ENCODE measurements at places on chromosomes 5 and 9. TPM values are rescaled to one million over a fixed set of nuclear protein-coding genes. Genes with fewer than 3 reads are reported as not detected.

- no peak for DNase-seq
These were observed 5.5 kb downstream of the C5orf15 start for GRCh38 chr5:133962801-133963476.

- DNase-seq: no peak
These were observed 108.9 kb downstream of the WNK2 start for GRCh38 chr9:93292664-93293328.

GRCh38 chr5:84863020-84863419 lies 478.3 kb upstream of the EDIL3 start:
- DNase-seq: no peak

- DNase-seq: no peak
These were observed 51.0 kb downstream of the KIF4B start for GRCh38 chr5:155064580-155064979.

DNA sequence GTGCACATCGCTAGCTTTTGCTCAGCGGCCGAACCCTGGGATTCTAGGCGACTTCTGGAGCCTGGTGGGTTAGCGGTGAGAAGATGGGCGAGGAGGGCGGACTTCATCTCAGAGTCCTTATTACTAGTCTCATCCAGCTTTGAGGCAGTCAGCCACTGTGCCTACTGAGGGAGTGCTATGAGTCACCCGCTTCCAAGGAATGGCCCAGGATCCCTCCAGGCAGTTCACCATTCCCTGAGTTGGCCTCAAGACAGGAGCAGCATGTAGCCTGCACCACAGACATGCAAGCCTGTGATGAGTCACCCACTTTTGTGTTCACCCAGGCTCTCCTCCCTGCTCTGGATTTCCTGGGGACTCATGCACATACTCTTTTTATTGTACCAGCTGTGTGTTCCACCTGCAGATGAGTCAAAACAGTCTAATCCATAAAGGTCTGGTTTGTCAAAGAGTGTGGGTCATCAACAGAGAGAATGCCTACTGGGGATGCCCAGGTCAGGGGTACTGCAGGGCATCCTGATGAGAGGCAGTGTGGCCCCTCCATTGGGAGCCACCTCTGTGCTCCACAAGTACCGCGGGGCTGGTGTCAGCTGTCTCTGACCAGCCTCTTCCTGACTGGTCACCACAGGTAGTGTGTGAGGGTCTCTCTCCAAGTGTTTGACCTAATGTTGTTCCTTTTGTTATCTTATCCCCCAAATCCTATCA lies 20.2 kb downstream of the SLC22A5 start:
- DNase-seq: no peak

GRCh38 chr9:124486778-124487259 lies 20.4 kb downstream of the NR5A1 start:
- no peak for DNase-seq

GRCh38 chr5:77210091-77210963 lies at the start of gene PDE8B:
Gene PDE8B, plus strand, starts transcription at chr5:77210680. Its CDS starts 246 bp downstream, at chr5:77210926.
- no peak for DNase-seq

DNA sequence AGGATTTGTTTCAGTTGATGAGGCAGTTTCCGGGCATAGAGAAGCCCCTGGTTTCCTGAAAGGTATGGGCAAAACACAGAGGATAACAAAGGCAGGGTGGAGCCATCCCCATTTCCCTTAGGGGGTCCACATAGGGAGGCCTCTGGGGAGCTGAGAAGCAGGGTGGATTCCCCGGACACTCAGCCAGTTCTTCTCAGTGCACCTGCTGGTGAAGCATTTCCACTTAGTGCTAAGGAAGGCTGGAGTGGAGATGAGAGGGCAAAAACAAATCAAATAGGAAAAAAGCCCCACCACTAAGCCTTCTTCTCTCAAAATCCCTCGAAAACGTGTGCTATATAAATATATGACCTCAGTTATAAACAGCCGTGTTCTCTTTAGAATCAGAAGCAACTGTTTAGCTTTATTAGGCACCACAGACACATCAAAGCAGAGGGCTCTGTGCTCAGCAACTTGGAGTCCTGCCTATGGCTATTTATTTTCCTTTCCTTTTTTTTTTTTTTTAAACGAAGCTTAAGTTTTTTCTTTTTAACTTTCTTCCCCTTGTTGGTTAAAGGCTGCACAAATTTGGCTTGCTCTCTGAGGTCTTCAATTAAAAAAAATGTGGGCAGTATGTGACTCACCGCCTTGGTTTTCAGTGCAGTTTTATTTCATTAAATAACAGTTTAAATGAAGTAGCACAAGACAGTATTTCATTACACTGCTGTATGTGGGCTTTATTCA lies 67.7 kb downstream of the PRDM6 start:
- DNase-seq: no peak

- no peak for DNase-seq
These were observed 44.3 kb downstream of the BICD2 start for GRCh38 chr9:92720209-92720765.

DNA sequence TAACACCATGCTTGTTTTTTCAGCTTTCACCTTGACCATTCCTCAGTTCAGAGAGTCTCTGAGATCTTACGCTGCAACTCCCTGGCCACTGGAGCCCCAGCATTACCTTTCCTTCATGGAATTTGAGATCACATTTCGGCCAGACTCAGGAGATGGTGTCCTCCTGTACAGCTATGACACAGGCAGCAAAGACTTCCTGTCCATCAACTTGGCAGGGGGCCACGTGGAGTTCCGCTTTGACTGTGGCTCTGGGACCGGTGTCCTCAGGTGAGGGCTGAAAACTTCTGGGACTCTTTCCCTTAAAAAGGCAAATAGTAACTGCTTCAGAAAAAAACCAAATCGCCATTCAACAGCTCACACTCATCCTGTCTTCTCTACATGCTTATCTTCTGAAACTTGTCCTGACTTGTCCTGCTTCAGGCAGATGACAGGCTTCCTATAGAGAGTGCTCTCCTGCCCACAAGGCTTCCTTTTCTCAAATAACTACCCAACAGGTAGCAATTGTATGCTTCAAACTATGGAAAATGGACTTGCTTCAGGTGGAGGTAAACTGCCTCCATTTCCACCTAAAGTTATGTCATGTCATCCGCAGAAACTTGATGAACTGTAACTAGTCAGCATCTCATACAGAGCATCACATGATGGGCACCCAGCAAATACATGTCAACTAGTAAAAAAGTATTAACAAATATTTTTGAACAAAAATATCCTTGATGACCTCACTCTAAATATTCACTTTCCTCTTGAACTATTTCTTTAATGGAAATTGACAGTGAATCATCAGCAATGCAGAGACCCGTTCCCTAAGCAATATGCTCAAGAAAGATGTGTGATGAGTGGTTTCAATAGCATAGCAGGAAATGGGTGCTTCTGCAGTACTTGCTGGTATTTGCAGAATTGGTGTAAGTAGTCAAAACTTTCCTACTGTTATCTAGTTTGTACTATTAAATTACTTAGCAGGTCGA lies 129.2 kb downstream of the LIFR start:
- no peak for DNase-seq

DNA sequence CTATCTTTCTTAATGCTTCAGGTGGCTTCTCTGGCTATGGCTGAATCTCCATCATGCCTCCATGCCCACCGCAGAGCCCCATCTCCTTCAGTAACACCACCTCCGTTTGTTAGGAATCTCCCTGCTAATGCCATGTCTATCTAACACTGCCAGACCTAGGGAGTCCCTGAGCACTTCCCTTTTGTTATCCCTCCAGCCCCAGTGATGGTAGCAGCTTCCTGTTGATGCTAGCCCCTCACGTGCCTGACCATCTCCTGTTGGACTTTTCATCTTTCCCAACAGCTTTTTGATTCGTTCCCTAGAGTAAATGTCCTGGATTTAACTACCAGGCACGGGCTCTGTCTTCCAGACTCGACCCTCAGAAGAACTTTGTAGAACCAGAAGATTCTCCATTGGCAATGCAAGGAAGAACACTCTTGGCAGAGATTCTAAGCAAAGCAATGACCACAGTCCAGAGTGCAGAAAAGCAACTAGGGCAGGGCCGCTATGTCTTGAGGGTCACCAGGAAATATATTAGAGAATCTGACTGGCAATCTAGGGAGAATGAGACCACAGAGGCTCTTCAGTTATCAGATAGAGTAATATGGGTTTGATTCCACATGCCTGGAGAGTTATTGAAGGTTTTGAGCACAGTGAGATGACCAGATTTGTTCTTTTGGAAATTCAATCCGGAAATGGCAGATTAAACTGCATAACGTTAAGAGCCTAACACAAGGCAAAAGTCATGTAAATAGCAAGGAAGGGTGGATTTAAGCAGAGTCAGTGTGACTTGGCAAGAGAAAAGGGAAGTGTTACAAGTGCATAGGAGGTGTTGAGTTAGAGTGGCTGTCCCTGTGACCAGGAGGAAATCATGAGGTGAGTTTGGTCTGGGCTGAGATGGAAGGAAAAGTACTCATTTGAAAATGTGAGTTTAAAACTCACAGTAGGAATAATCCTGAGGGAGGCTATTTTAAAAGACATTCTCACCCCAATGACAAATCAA lies 555.2 kb downstream of the ACTL7B start:
- DNase-seq: no peak

Gene ADRB2
- 0.11 TPM for total RNA-seq

Gene ZNG1A
- total RNA-seq: 29.4 TPM

Gene PDCD1LG2
- not detected for total RNA-seq

Gene PCDHB2
- total RNA-seq: 57.8 TPM

Gene PDZD2
- 0.65 TPM for total RNA-seq

Gene VCAN
- total RNA-seq: 234 TPM
